GM23248 (cell line): ENCODE measurements at places on chromosomes 5 and 9. TPM values are rescaled to one million over a fixed set of nuclear protein-coding genes. Genes with fewer than 3 reads are reported as not detected.

SLC6A19 gene
- polyA plus RNA-seq: not detected in 2 replicates

PCDHB16 gene
- 4.8 and 5.0 TPM in 2 replicates for polyA plus RNA-seq

ARL14EPL gene
- not detected in 2 replicates for polyA plus RNA-seq

FAM81B gene
- polyA plus RNA-seq: not detected in 2 replicates

SLC46A2 gene
- polyA plus RNA-seq: 0.10 TPM in 1 of 2 replicates, not detected in the other

S1PR3 gene
- polyA plus RNA-seq: 11.8 and 11.9 TPM in 2 replicates

CCL27 gene
- 0.48 and 0.50 TPM in 2 replicates for polyA plus RNA-seq

CDHR2 gene
- not detected in 2 replicates for polyA plus RNA-seq

ZFP2 gene
- 0.65 and 0.74 TPM in 2 replicates for polyA plus RNA-seq

TTC1 gene
- polyA plus RNA-seq: 67.5 and 67.7 TPM in 2 replicates

PCDHGB4 gene
- 5.0 and 5.6 TPM in 2 replicates for polyA plus RNA-seq

PCBD2 gene
- polyA plus RNA-seq: 5.8 and 6.2 TPM in 2 replicates

WASHC1 gene
- polyA plus RNA-seq: 7.7 and 9.0 TPM in 2 replicates

DNA sequence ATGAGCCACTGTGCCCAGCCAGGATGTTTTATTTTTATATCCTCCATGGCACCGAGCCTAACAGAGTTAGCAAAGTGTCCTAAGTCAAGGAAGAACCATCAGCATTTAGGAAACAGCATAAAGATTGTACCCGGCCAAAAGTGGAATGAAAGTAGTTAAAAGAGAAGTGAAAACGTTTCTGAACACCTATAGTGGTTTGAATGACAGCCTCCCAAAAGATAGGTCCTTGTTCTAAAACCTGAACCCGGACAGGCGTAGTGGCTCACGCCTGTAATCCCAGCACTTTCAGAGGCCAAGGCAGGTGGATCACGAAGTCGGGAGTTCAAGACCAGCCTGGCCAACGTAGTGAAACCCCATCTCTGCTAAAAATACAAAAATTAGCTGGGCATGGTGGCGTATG, 37.4 kb downstream of the ZFAND5 start:
- no peak for DNase-seq

- no peak for DNase-seq
Measured at GRCh38 chr5:144462577-144462976, 291.9 kb downstream of the KCTD16 start.

DNA sequence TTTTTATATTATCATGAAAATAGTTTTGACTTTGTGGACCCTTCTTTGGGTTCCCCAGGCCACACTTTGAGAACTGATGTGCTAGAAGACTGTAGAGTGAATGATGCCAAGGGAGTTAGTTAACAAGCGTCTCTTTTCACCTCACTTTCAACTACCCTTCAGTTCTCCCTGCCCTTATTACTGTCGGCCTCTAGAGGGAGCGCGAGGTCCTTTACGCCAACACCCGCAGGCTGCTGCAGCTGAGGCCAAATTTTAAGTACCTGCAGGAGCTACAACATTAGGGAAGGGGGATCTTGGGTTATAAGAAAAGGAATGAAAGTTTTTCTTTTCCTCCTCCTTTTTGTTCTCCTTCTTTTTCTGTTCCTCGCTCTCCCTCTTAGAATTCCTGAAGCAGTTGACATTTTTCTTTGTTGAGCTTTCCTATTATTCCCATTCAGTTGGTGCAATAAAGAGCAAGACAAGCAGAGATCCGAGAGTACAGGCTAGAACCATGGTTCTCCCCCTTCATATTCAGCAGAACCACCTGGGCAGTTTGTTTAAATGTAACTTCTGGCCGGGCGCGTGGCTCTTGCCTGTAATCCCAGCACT, 84.0 kb downstream of the ZFAND5 start:
- DNase-seq: peak; percentile 78

DNA sequence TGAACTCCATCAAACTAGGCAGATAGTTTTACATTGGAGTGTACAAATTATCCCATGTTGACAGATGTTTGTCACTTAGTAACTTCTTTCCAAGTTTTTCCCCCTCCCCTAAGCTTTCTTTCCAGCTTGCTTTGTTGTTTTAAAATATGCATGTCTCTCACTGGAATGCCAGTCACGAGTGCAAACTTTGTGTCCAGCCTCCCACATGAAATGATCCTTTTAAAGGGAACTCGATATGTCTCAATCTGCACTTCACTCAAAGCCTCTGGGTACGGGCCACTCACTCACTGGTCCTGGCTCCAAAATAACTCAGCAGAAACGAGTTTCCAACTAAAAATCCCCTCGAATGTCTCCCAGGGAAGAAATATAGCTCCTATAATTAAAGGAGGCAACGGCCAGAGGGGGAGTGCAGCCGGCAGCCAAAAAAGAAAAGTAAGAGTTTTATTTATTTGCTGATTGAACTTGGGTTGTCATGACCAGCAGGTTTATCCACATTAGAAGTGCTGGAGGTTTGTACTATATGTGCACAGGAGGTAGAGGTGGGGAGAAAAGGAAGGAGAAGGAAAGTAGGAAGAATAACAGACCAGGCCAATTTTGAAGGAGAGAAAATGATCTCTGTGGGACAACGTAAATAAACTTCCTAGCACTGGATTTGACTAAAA, 17.5 kb downstream of the NR2F1 start:
- no peak for DNase-seq

GRCh38 chr9:130974697-130975096, 34.3 kb upstream of the LAMC3 start:
- no peak for DNase-seq

GRCh38 chr5:147854894-147855773, 23.4 kb upstream of the SCGB3A2 start:
- DNase-seq: no peak

- no peak for DNase-seq
Measured at GRCh38 chr9:1913631-1914330, 101.4 kb upstream of the SMARCA2 start.

GRCh38 chr5:160441311-160441781, 19.7 kb downstream of the PTTG1 start:
- DNase-seq: no peak

GRCh38 chr5:14855366-14855765, 16.2 kb downstream of the ANKH start:
- no peak for DNase-seq

GRCh38 chr5:56327809-56328208, 94.7 kb upstream of the ANKRD55 start:
- no peak for DNase-seq

GRCh38 chr9:28365728-28366127, 792.4 kb upstream of the C9orf72 start:
- DNase-seq: peak; percentile 39

DNA sequence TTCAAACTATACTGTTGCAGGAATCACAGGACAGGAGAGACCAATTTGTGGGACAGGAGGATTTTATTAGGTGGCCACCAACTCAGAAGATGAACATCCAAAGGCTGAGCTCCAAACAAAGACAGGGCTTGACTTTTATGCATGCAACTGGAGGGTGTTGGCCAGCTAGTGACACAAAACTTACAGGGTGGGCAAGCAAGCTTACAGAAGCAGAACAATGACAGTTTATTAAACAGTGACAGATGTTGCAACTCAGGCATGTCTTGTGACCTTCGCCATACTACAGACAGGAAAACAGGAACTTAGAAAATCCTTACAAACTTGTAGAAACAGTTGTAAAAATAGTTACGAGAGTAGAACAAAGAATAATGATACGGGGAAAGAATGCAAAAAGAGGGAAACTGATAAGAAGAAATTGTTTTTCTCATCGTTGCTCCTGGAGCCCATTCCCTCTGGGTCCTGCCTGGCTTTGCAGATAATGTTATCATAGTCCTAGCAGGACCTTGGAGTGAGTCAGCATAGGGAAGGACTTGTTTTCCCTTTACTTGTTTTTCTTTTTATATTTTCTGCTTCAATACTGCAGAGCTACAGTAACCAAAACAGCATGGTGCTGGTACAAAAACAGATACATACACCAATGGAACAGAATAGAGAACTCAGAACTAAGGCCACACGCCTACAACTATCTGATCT, 2083.0 kb upstream of the ACO1 start:
- no peak for DNase-seq

- peak; percentile 53 for DNase-seq
Measured at GRCh38 chr5:115949096-115949495, 13.2 kb upstream of the LVRN start.

DNA sequence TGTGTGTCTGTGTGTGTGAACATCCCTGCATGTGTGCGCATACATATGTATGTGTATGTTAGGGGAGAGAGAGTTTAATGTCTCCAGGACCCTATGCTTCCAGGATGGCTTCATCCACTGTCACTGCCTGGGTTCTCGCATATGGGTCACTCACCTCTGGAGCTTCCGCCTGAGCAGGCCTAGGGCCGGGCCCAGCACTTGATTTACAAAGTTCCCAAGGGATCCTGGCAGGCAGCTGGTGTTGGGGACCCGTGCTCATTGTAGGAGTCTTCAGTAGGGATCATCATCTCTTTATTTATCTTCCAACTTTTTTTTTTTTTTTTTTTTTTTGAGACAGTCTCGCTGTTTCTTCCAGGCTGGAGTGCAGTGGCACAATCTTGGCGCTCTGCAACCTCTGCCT, 13.0 kb downstream of the TBC1D13 start:
- no peak for DNase-seq

DNA sequence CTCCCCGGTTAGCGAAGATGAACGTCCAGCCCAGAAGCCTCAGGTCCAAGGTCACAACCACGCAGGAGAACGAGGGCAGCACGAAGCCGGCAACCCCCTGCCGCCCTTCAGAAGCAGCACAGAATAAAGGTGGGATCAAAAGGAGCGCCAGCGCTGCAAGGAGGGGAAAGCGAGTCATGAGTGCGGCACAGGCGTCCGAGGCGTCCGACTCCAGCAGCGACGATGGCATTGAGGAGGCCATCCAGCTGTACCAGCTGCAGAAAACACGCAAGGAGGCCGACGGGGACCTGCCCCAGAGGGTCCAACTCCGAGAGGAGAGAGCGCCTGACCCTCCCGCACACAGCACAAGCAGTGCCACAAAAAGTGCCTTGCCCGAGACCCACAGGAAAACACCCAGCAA, 5.8 kb downstream of the PPP1R26 start:
- no peak for DNase-seq

DNA sequence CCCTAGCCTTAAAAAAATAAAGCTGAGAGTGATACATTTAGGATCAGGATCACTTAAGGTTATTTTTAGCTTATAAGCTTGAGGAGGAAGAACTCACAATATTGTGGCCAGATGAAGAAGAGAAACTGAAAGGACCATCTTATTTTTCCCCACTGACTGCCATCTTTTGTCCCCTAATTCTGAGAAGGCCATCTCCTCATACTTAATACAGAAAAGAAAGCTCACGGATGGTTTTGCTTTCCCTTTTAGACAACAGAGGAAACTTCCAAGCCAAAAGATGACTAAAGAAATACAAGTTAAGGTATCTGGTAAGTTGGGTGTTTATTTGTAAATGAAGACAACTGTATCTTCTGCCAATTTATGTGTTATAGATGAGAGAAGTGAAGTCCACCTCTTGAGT, 36.4 kb downstream of the ERAP1 start:
- no peak for DNase-seq

DNA sequence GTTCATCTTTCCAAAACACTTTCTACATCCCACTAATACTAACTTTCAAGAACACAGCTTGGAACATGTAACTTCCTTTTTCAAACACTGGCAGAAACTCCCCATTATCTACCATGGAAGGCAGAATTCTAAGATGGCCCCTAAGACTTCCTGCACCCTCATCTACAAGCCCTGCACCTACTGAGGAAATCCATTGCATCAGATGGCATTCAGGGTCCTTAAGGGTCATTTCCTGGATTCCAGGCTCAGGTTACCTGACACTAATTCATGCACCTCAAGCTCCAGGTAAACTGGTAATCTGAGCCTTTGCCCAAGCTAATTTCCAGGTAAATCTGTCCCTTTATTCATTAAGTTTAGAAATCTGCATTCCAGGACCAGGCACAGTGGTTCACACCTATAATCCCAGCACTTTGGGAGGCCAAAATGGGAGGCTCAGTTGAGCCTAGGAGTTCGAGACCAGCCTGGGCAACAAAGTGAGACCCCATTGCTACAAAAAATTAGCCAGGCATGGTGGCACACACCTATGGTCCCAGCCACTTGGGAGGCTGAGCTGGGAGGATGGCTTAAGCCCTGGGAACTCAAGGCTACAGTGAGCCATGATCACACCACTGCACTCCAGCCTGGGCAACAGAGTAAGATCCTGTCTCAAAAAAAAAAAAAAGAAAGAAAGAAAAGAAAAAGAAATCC, 91.6 kb downstream of the NFIB start:
- DNase-seq: no peak

DNA sequence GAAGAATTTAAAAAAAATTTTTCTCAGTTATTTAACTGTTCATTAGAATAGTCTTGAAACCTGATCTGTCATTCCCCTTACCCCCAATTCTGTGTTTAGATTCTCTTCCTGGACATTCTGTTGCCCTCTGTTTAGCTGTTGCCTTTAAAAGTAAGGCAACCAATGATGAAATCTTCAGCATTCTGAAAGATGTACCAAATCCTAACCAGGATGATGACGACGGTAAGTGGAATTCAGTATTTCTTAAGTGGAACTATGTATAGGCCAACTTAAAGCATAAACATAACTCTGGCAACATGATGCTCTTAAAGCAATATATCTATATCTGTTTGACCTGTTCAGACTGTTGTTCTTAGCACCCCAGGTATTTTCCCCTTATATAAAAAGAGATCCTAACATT, 27.2 kb downstream of the NCBP1 start:
- DNase-seq: no peak

- no peak for DNase-seq
Measured at GRCh38 chr9:89788434-89788833, 183.6 kb downstream of the GADD45G start.

DNA sequence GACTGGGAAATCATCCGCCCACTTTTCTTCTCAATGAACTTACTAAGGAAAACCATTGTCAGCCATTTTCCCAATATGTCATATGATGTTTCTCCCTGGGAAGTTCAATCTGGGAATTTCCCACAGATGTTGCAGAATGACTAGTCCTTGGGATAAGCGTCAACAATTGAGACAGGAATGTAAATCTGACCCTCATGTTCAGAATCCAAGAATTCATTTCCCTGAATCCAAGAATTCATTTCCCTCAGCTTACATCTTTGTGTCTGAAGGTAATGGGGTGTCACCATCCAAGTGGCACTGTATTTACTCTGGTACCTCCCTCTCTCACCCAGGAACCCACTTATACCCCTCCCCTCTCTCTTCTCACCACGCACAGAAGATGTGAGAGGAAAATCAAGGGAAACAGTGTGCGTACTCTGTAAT, 7.4 kb downstream of the KLF9 start:
- peak; percentile 84 for DNase-seq
